ENCODE measurements at places on chromosomes 3 and 15. TPM values are rescaled to one million over a fixed set of nuclear protein-coding genes. Genes with fewer than 3 reads are reported as not detected.

DNA sequence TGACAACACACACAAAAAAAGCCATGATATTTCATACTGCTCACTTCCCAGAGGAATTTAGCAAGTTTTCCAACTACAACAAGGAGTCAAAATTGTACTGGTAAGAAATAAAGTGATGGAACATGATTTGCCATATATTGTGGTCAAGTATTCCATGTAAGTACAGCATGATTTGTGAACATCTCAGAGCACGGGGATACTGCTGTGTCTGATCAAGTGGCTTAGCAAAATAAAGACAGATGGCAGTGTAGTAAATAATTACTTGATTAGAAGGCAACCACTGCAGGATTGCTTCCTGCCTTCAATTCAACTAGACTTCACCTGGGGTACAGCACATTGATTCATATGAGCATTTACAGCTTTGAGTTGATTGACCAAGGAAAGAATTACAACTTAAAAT lies 51.6 kb upstream of the DUT start:
- no peak for DNase-seq

GRCh38 chr15:36756707-36757106 lies 177.3 kb downstream of the CDIN1 start:
- no peak for DNase-seq

DNA sequence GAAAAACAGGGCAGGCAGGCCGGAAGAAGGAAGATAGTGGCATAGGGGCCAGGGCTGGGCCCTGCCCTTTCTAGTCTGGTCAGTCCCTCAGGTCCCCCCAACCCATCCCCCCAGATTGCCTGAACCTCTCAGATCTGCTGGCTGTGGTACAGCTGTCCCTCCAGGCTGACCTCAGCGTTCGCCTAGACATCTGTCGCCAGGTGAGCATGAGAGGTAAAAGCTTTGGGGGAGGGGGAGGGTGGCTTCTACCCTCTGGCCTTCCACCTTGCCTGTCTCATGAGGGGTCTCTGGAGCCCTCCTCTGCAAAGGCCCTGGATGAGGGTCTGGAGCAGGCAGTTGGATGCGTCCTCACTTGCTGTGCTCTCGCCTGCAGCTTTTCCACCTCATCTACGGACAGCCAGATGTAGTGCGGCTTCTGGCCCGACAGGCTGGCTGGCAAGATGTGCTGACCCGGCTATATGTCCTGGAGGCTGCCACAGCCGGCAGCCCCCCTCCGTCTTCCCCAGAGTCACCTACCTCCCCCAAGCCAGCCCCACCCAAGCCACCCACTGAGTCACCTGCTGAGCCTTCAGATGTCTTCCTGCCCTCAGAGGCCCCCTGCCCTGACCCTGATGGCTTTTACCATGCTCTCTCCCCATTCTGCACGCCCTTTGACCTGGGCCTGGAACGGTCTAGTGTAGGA lies 20.2 kb downstream of the NBEAL2 start:
- DNase-seq: no peak

- no peak for DNase-seq
These were observed 136.5 kb downstream of the SSR3 start for GRCh38 chr3:156418428-156418827.

DNA sequence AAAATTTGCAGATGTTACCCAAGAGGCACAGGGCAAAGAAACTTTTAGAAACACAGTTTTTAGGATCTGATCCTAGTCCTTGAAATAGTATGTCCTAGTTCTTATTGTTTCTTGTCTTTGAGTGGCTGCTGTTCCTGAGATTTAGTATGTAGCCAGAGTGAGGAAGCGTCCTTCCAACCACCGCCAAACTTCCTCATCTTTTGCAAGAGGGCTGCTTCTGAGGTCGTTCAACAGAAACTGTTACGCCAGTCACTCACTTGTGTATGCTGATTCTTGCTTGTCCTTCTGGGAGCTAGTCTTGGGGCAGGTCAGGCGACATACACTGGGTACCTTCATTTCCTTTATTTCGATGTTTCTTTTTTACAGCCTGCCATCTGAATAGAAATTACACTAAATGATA lies 577.3 kb upstream of the ZNF717 start:
- DNase-seq: no peak

GRCh38 chr3:64223791-64224745 lies 1.2 kb downstream of the PRICKLE2 start:
- DNase-seq: peak; percentile 52

GRCh38 chr3:161851941-161852566 lies 355.4 kb downstream of the OTOL1 start:
- DNase-seq: peak; percentile 26

GRCh38 chr3:14124223-14124614 lies 451 bp downstream of the CHCHD4 start:
- peak; percentile 56 for DNase-seq

GRCh38 chr3:17765819-17766472 lies 23.5 kb upstream of the TBC1D5 start:
- no peak for DNase-seq

- DNase-seq: peak; percentile 68
These were observed 45.0 kb downstream of the SUCNR1 start for GRCh38 chr3:151918253-151919029.

DNA sequence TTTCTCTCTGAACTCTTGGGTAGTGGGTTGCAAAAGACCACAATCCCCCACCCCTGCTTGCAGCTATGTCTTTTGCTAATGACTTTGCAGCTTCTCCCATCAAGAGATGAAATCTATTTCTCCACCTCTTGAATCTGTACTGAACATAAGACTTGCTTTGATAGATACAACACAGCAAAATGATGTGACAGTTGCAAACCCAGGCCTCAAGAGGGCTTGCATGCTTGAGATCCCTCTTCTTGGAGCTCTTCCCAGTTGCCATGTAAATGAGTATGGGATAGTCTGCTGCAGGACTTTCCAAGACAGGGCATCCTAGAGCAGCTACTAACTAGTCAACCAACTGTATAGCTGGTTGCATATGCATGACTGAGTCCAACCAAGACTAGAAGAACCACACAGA lies 783.6 kb downstream of the PDCD6IP start:
- DNase-seq: no peak

DNA sequence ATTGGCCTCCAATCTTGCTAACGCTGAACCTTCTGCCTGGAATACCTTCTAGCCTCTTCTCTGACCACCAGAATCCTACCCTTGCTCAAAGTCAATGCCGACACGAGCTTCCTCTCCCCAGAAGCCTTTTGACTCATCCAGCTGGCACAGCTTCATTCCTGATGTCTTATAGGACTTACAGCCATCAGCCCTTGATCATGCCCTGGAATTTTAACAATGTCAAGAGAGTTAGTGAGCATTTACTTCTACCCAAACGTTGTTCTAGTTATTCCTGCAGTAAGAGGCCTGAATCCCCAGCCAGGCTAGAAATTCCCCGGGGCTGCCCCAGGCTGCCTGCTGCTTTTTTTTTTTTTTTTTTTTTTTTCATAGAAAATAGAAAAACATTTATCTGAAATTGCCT lies 3.9 kb downstream of the CYP1A2 start:
- no peak for DNase-seq

DNA sequence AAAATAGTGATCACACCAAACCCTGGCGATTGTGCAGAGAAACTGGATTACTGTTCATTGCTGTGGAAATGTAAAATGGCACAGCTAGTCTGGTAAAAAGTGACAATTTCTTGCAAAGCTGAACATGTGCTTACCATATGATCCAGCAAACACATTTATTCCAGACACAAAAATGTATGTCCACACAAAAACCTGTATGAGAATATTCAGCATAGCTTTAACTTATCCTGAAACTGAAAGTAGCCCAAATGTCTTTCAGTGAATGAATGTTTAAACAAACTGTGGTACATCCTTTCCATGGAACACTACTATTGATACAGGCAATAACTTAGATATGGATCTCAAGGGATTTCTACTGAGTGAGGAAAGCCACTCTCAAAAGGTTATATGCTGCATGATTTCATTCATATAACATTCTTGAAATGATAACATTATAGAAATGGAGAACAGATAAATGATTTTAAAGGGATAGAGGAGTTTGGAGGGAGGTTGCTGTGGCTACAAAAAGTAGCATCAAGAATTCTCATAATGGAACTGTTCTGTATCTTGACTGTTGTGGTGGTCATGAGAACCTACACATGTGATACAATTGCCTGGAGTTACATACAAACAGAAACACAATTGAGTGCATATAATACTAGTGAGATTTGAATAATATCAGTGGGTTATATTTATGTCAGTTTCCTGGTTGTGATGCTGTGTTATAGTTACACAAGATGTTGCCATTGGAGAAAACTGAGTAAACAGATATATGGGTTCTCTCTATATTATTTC lies 70.7 kb upstream of the DPH6 start:
- DNase-seq: no peak

Gene NANOGP8
- not detected for total RNA-seq

Gene GOLGA8O
- total RNA-seq: under 0.01 TPM

Gene CCR9
- not detected for total RNA-seq

Gene USP4
- 23.2 TPM for total RNA-seq

All from lung microvascular endothelial cell (primary cell).